ENCODE measurements at places on chromosomes 2 and 18.

GRCh38 chr2:207854484-207855440 is 85.1 kb upstream of the FZD5 start:
- DNase-seq: no peak

DNA sequence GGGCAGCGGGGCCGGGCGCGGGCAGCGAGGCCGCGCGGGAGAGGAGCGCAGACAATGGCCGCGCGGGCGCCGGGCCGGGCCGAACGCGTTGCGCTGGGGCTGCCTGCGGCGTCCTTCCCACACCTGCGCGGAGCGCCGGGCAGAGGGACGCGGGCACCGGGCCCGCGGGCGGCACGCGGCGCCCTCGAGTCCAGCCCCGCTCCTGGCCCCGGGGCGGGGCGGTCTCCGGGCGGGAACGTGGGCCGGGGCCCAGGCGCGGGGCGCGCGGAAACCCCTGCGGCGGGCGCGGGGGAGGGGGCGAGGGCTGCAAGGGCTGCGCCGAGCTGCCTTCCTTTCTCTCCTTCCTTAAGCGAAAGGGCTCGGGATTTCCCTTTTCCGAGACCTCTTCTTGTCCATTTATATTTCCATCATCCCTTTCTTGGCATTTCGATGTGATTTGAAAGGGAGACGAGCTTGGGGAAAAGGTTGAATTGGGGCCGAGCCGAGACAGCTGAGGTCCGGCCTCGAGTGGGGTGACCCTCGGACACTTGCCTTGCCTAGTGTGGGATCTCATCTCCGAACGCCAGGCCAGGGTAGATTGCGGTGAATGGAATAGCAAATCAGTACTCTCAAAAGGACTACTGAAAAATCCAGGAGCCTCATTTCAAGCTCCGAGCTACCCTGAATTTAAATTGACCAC is 676 bp downstream of the KLHL23 start:
- peak; percentile 48 for DNase-seq

DNA sequence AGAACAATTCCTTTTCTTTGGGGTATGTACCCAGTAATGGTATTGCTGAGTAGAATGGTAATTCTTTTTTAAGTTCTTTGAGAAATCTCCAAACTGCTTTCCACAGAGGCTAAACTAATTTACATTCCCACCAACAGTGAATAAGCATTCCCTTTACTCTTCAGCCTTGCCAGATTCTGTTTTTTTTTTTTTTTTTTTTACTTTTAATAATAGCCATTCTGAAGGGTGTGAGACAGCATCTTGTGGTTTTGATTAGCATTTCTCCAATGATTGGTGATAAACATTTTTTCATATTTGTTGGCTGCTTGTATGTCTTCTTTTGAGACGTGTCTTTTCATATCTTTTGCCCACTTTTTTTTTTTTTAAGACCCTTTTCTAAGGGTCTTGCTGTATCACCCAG is 137.4 kb downstream of the RTN4 start:
- no peak for DNase-seq

GRCh38 chr2:120938045-120938771 is 202.5 kb downstream of the GLI2 start:
- DNase-seq: no peak

- DNase-seq: no peak
These were observed 49.6 kb downstream of the ATP9B start for GRCh38 chr18:79118797-79119196.

Measured in activated naive CD8-positive, alpha-beta T cell treated with anti-CD3 and anti-CD28 coated beads, Interleukin-2, amount 50 U/mL, for 24 hours (primary cell).